ENCODE measurements at places on chromosomes 12 and 14.

DNA sequence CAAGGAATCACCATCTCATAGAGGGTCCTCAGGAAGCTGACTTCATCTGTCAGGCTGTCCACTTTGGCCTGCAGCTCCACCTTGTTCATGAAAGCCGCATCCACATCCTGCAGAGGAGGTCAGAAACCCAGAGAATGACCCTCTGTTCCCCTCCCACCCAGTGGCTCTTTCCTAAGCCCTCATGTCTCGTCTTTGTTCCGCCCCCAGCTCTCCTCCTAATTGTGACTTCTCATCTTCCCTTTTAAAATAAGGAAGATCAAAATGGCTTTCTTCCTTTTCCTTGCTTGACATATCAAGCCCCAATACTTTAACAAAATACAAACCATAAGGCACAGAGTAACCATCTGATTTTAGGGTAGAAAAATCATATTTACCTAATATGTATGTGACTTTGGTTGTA is 4.4 kb downstream of the KRT76 start:
- H3K36me3 ChIP-seq, result no peaks in the 10 kb centered on the region
- no peaks in the 10 kb centered on the region for H3K4me1 ChIP-seq
- DNase-seq, result no peak
- no peak overlapping the region for H3K4me3 ChIP-seq
- no peak overlapping the region for H3K27ac ChIP-seq

GRCh38 chr12:121713793-121714192 is 1.2 kb downstream of the TMEM120B start:
- no peaks in the 10 kb centered on the region for H3K27me3 ChIP-seq
- no peak overlapping the region for H3K27ac ChIP-seq
- no peaks in the 10 kb centered on the region for H3K36me3 ChIP-seq
- peak overlapping the region; percentile 94 for H3K4me3 ChIP-seq
- peaks cover 31% of the 10 kb centered on the region for H3K4me1 ChIP-seq

GRCh38 chr12:108697905-108698304 is 33.4 kb downstream of the CORO1C start:
- no peak for DNase-seq
- H3K4me3 ChIP-seq, result no peak overlapping the region
- peaks cover 78% of the 10 kb centered on the region for H3K4me1 ChIP-seq
- no peaks in the 10 kb centered on the region for H3K27me3 ChIP-seq
- H3K27ac ChIP-seq, result no peak overlapping the region

- peak overlapping the region; percentile 66 for H3K27ac ChIP-seq
- H3K4me1 ChIP-seq, result peaks cover 35% of the 10 kb centered on the region
- peaks cover 92% of the 10 kb centered on the region for H3K27me3 ChIP-seq
- no peak overlapping the region for H3K4me3 ChIP-seq
- no peaks in the 10 kb centered on the region for H3K36me3 ChIP-seq
These were observed 4.4 kb downstream of the MMP17 start for GRCh38 chr12:131832321-131833231.

DNA sequence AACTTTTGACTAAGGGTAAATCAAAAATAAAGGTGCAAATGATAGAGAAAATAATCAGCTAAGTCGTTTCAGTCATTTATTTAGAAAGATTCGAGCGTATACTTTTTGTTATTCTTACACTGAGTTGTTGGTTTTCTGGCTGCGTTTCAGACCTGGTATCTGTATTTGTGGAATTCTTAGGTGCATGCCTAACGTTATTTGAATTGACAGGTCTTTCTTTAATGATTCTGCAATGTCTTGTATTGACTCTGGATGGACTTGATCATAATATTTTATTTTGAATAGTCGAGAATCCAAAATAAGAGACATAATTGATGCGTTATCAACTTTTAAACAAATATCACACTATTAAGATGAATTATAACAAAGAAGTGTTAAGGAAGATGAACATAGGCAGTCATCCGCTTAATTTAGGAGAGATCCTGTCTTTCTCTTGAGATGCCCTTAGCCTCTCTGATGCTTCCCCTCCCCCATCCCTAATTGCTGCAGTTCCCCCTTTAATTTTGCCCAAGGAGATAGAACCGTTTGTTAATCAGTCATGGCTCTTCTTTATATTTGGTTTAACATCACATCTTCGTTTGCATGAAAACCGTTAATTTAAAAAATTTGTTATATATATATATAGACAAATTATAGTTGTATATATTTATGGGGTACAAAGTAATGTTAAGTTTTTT is 1.8 kb downstream of the ALX1 start:
- peaks cover 92% of the 10 kb centered on the region for H3K27me3 ChIP-seq
- no peaks in the 10 kb centered on the region for H3K36me3 ChIP-seq
- H3K27ac ChIP-seq, result no peak overlapping the region
- no peak for DNase-seq
- peaks cover 19% of the 10 kb centered on the region for H3K4me1 ChIP-seq

DNA sequence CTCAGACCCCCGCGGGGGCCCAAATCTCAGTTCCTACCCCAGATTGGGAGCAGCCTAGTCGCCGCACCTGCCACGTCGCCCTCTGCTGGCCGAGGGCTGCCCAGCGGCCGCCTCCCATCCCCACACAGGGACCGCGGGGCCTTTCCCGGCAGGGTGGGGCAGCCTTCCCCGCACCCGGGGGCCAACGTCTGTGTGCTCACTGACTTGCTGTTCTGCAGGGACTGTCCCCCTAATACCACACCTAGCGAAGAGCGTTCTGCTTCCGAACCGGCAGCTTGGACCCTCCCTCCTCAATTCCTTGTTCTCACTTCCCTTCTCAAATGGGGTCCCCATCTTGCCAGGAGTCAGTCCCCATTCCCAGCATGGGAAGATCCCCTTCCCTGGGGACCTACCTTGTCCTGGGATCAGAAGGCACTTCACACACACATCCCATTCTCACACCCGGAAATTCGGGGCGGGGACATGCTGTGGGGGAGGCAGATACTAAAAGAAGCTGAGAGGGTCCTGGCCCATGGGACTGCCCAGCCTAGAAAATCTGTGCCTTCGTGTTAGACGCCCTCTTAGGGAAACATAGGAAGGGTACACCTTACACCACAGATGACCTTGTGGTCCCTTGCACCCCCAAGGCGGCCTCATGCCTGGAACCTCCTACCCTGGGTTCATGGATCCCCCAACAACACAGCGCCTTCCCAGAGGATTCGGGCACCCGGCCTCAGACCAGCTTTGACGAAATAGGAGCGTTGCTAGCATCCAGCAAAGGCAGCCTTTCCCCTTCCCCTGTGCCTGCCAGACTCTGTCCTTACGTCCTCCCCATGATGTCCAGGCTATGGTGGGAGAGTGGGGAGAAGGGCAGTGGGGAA is 16.4 kb downstream of the ACVRL1 start:
- peaks cover 36% of the 10 kb centered on the region for H3K4me1 ChIP-seq
- H3K4me3 ChIP-seq, result no peak overlapping the region
- peak overlapping the region; percentile 82 for H3K27ac ChIP-seq
- peak; percentile 61 for DNase-seq
- peaks cover 10% of the 10 kb centered on the region for H3K36me3 ChIP-seq

GRCh38 chr12:3741882-3742672 is 10.8 kb downstream of the CRACR2A start:
- no peak overlapping the region for H3K27ac ChIP-seq
- no peaks in the 10 kb centered on the region for H3K27me3 ChIP-seq
- no peaks in the 10 kb centered on the region for H3K4me1 ChIP-seq
- no peak overlapping the region for H3K4me3 ChIP-seq

GRCh38 chr12:97425802-97426491 is 36.7 kb upstream of the RMST start:
- H3K27ac ChIP-seq, result no peak overlapping the region
- no peaks in the 10 kb centered on the region for H3K4me1 ChIP-seq
- no peak for DNase-seq

DNA sequence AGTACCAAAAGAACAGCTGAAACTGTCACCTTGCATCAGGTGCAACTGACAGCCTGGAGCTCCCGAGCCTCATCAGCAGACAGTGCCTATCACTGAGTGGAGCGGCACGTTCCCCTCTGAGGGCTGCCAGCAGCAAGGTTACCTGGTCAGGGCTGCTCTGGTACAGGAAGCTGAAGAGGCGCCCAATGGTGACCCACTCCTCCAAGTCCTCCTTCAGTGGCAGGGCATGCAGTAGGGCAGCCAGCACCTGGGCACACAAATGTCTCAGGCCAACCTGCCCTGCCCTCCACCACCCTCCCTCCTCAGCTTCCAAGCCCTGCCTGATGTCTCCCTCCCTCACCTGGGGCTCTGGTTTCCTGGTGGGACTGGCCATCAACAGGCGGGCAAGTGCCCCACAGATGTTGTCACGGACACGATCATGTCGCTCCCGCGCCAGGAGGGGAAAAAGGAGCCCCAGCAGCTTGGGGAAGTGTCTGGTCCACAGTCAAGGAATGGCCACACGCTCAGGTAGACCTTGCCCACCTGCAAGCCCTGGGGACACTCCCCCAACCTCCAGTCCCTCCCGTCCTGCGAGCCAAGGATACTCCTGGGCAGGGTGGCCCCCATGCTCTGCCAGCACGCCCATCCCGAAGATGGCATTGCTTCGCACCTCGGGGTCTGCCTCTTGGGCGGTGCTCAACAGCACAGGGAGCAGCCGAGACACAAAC is 7.1 kb downstream of the IPO4 start:
- no peak overlapping the region for H3K4me3 ChIP-seq
- peaks cover 100% of the 10 kb centered on the region for H3K36me3 ChIP-seq
- no peaks in the 10 kb centered on the region for H3K4me1 ChIP-seq
- peak overlapping the region; percentile 68 for H3K27ac ChIP-seq

DNA sequence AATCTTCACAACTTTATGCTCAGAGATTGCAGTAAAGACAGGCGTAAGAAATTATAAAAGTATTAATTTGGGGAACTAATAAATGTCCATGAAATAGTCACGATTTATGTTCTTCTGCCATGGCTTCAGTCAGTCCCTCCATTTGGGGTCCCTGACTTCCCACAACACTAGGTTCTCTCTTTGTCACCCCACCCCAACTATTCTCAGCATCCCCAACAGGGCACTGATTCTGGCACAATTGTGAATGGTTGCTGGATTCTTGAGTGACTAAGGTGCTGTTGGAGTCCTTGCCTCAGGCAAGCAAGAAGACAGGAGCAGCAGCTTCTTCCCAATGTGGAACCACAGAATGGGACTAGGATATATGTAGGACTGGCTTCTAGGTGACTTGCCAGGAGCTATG is 15.3 kb downstream of the KRT76 start:
- H3K4me1 ChIP-seq, result no peaks in the 10 kb centered on the region
- DNase-seq, result no peak
- no peak overlapping the region for H3K4me3 ChIP-seq
- H3K27me3 ChIP-seq, result peaks cover 16% of the 10 kb centered on the region

DNA sequence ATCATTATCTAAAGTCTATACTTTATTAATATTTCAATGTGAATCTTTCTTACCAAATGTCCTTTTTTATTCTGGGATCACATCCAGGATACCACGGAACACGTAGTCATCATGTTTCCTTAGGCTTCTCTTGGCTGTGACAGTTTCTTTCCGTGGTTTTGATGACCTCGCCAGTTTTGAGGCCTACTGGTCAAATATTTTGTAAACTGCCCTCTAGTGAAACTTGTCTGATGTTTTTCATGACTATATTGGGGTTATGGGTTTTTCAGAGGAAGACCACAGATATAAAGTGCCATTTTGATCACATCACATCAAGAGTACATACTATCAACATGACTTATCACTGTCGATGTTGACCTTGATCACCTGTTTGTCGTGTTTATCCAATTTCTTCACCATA is 14.1 kb upstream of the SERPINA6 start:
- no peak overlapping the region for H3K4me3 ChIP-seq
- H3K4me1 ChIP-seq, result peaks cover 7% of the 10 kb centered on the region
- no peaks in the 10 kb centered on the region for H3K27me3 ChIP-seq
- H3K27ac ChIP-seq, result no peak overlapping the region

- no peak overlapping the region for H3K27ac ChIP-seq
- no peaks in the 10 kb centered on the region for H3K4me1 ChIP-seq
- no peak for DNase-seq
- no peaks in the 10 kb centered on the region for H3K36me3 ChIP-seq
These were observed 590.5 kb upstream of the LRFN5 start for GRCh38 chr14:41016213-41016612.

- no peaks in the 10 kb centered on the region for H3K27me3 ChIP-seq
- peak; percentile 50 for DNase-seq
- H3K4me3 ChIP-seq, result no peak overlapping the region
- H3K36me3 ChIP-seq, result no peaks in the 10 kb centered on the region
- no peaks in the 10 kb centered on the region for H3K4me1 ChIP-seq
These were observed 71.6 kb downstream of the TMEM132C start for GRCh38 chr12:128338386-128339125.

DNA sequence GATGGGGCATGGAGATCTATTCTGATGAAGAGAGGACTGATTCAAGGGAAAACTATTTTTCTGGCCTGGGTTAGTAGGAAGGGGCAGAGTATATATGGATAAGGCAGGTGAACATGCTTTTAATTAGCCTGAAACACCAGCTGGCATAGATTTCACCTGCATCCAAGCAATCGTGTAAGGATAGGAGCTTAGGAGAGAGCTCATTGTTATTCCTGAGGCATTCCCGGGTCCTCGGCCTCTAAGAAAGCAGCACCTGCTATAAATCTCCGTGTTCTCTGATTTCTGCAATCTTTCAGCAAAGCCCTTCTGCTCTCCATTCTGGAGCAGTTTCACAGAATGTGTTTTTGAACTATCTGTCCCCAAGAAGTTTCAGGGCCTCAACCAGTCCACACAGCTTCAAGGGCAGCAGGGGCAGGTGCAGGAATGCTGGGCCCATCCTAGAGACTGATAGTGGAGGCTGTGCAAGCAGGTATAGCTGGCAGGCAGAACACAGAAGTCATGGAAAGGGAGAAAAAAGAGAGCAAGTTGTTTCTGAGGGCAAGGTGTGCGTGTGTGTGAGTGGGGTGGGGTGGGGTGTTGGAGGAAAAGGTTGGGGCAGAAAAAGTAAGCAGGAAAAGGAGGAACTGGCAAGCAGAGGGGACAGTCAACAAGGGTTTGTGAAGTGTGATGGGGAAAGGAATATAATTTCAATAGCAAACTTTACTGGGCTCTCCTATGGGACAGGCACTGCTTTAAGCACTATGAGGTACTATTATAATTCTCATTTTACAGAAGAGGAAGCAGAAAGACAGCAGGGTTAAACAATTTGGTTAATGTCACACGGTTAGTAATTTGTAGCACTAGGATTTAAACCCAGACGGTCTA is 203.7 kb upstream of the SSTR1 start:
- H3K27me3 ChIP-seq, result no peaks in the 10 kb centered on the region
- H3K4me3 ChIP-seq, result no peak overlapping the region

DNA sequence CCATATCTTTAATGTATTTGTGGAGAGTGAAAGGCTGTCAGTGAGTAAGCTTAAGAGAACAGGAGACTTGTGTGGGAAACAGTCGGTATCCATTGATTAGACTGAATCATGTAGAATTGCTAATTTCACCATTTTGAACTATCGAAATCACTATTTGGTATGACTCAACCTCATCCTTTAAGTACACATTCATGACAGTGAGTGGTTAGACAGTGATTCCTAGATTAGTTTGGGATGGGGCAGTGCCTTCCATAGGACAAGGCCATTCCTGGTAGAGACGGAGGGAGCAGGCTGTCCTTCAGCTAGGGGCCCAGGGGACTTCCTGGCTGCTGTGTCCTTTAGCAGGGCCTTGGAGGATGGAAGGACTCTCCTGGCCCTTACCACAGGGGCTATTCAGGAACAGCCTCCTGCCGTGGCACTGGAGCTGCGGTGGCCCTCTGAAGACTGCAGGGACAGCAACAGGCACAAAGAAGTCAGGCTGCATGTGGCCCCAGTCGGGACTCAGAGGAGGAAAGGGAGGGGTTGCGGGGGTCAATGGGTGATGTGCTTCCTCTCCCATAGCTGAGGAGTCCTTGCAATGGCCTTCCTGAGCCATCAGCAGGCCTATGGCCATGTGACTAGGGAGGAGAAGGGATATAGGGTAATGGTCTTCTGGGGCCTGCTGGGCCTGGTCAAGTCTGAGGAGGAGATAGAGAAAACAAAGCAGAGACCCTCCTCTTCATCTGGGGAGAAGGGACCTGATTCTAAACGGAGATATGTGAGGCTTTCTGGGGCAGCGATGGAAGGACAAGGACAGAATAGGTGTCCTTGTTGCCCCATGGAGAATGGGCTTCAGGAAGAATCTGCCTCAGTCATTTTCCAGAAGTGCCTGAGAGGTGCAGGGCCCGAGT is 11.2 kb downstream of the SERPINA1 start:
- no peak overlapping the region for H3K4me3 ChIP-seq
- no peak for DNase-seq
- no peaks in the 10 kb centered on the region for H3K4me1 ChIP-seq
- H3K27me3 ChIP-seq, result no peaks in the 10 kb centered on the region
